Amniotic epithelial cell (primary cell): ENCODE measurements at places on chromosomes 11 and 22.
A peak's percentile ranks its signal among the peaks of the same experiment; 100 is the strongest.

GRCh38 chr11:113681711-113682413, 24.2 kb downstream of the TMPRSS5 start:
- peak; percentile 49 for DNase-seq

GRCh38 chr11:11454671-11455223, 101.7 kb upstream of the CSNK2A3 start:
- no peak for DNase-seq

DNA sequence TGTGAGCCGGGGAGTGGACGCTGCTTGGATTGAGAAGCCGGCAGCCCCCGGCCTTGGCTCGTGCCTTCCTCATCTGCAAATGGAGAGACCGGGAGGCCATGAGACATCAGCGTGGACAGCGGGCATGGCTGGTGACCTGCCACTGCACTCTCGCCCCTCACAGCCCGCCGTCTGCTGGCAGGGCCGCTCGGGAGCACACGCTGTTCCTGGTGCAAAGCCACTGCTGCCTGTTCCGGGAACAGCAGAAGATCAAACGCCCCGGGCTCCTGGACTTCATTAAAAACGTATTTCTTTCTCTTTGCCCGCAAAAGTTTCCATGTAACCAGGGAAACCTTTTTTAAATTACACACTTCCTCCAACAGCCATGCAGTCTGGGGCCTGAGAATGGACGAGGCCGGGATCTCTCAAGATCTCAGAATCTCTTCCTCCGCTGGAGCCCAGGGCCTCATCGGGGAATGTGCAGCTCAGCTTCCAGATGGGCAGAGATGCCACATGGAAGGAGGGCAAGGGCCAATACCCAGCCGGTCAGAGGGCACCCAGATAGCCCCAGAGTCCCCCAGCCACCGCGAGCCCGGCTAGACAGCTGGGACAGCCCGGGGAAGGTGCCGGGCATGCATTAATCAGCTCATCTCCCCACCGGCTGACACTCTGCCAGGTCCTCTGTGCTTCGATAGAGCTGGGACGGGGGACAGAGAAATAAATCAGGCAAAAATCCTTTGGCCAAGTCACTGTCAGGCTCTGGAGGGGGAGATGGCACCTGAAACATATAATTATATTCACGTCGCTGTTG, 62.8 kb upstream of the PRR5 start:
- no peak for DNase-seq

- no peak for DNase-seq
Measured at GRCh38 chr22:31142285-31142684, 2.0 kb upstream of the PLA2G3 start.
